ENCODE measurements at places on chromosomes 12 and 14.

DNA sequence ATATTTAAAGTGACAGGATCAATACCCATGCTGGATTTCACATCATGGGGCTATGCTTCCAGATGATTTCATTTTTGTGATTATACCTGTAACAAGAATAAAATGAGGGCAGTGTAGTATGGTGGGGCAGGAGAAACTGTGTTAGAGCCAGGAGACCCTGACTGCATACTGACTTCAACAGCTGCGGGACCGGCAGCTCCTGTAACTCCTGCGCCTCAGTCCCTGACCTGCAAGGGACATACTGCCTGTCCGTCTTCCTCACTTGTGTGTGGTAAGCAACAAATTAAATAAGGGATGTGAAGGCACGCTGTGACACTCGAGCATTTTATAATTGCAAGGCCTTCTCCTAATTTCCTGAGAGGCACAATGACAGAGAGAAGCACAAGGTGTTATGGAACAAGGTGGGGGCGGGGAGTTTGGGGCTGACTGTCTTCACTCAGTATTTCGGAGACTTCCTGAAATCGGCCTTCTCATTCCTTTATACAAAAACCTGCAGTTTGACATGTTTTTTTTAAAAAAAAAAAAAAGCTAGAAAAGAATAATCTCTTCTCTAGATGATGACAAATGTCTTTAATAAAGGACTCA lies 164.2 kb downstream of the TTC7B start:
- no peak for DNase-seq

- no peak for DNase-seq
These were observed 329.3 kb upstream of the OR4E1 start for GRCh38 chr14:22002860-22003284.

DNA sequence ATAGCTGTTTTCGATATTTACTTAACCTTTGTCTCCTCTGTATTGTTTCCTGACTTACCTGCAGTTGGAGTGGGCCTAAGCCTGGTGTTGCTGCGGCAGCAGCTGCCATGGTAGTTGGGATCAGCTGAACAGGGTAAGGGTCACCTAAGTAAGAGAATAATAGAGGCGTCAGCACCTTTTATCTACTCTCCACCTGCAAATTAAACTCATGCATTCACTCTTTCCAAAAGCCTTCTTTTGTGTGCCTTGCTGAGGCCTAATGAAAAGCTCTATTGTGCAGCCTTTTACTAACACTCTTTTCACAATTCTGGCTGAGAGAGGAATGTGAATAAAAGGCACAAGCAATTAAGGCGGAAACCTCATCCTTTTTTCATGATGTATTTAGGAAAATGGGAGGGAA lies 308.7 kb downstream of the SOX5 start:
- DNase-seq = no peak

DNA sequence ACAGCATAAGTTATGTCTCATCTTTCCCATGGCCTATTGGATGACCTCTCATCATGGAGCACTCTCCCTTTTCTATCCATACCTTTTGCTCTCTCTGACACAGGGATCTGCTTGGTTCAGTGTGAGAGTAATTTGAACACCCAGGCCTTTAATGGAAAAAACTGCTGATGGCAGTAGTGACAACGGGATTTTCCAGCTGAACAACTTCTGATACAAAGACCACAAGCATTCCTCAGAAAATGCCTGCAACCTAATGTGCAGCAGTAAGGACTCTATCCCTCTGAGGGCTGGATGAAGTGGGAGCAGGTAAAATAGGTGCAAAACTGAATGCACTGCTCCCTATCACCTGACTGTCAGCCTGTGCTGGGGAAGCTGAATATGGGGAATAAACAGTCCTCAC lies 51.0 kb downstream of the KANSL2 start:
- no peak for DNase-seq

GRCh38 chr12:130846369-130846768 lies 7.3 kb upstream of the STX2 start:
- DNase-seq = peak; percentile 64

DNA sequence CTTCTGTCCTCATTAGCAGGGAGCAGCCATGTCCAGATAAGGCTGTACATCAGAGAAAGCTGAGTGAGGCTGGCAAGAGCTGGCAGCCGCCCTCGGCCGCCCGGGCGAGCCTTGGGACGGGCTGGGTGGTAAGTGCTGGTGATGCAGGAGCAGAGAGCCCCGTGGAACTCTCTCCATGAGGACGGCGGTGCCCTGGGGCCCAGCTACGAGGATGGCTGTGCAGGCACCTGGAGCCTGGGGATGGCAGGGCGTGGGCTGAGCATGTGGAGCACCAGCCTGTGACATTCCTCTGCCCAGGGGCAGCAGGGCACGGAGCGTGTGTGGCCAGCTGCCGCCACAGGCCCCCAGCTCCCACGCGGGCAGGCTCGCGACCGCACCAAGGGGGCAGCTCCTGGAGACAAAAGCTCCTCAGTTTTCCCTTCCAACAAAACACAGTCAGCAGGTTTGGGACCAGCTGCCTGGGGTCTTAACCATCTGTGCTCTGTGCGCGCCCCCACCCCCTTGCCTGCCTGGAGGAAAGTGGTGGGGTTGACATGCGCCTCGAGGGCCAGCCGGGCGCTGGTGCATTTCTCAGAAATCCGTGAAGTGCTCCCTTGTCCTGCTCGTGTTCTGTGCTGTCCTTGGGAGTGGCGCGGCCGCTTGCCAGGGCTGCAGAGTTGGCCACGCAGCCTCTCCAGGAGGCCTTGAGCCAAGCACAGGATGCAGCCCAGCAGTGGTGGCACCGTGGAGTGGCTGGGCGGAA lies 21.4 kb downstream of the PACS2 start:
- no peak for DNase-seq
